ENCODE measurements at places on chromosomes 7 and 10.

- DNase-seq, result no peak
These were observed 23.1 kb downstream of the DNAJB9 start for GRCh38 chr7:108592646-108593201.

GRCh38 chr10:102869258-102870198 lies at the start of gene AS3MT:
Gene AS3MT, plus strand, starts transcription at chr10:102869470. Its CDS starts 123 bp downstream, at chr10:102869593.
- peak; percentile 19 for DNase-seq

- DNase-seq, result no peak
These were observed 114.6 kb downstream of the PRKCQ start for GRCh38 chr10:6465437-6465836.

DNA sequence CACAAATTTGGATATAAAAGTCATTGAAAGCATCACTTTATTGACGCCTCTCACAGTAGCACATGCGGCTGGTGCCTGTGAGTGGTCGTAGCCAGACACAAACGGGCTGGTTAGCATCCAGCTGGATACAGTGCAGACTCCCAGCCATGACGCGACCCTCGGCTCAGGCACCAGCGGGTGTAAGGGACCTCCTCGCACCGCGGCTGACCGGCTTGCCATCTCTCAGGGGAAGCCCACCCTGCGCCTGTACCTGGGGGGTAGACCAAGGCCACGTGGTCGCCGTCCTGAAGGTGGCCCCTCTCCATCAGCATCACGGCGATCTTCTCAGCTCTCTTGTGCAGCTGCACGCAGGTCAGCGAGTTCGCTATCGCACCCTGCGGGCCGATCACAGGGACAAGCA lies 213.8 kb downstream of the ZMYND11 start:
- DNase-seq, result no peak

DNA sequence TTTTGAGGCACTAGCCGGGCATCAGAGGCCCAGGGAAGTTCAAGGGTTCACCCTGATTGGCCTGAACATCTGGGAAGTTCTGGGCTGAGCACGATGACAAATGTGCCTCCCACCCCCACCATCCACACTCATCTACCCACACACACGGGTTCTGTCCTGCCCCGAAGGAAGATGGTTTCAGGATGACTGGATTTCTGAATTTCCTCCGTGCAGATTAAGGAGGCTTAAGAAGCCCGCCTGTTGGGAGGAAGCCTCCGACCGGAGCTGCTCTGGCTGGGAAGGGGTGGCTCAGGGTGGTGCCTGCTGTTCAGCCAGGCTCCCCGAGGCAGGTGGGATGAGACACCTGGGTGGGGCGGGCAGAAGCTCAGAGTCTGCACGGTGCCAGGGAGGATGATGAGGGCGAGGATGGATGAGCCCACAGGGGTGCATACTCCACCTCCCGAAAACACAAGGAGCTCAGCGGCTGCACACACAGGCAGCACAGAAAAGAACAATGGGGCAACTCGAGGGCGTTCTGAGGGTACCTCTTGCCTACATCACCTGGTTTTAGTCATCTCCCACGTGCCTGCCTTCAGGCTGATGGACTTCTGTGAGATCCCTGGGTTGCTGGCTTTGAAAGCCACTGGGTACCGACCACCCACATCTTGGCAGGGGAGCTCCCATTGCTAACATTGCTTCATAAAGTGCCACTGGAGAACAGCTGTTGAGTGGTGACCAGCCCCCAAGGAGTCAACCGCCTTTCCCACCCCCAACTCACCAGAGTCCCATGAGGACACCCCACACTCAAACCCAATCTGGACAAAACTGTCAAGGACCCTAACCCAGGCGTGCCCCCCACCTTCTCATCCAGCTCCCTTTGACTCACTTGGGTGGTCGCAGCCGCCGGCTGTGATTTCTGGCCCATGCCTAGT lies 41.2 kb downstream of the CALML3 start:
- DNase-seq, result no peak

- DNase-seq, result peak; percentile 62
These were observed 92.9 kb downstream of the CPED1 start for GRCh38 chr7:121081327-121081936.

DNA sequence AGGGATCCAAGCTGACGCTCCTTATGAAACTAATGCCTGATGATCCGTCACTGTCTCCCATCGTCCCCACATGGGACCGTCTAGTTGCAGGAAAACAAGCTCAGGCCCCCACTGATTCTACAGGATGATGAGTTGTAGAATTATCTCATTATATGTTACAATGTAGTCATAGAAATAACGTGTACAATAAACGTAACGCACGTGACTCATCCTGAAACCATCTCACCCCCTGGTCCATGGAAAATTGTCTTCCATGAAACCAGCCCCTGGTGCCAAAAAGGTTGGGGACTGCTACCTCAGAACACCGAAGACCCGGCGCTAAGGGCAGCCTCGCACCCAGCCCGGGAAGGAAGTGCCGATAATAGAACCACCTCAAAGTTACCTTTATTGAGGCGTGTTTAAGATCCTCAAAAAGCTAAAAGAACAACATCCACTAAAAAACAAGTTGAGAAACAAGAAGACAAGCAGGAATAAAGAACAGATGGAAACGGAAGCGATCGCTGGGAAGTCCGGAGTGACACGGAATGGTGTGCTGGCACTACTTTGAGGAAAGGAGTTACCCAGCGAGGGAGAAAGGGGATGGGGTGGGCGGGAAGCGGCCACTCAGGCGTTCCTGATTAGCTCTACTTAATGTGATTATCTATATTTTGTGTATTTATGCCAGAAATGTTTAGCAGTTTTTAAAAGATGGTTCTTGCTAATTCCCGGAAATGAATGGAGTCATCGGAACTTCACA lies 50.1 kb upstream of the PRKAR1B start:
- no peak for DNase-seq

DNA sequence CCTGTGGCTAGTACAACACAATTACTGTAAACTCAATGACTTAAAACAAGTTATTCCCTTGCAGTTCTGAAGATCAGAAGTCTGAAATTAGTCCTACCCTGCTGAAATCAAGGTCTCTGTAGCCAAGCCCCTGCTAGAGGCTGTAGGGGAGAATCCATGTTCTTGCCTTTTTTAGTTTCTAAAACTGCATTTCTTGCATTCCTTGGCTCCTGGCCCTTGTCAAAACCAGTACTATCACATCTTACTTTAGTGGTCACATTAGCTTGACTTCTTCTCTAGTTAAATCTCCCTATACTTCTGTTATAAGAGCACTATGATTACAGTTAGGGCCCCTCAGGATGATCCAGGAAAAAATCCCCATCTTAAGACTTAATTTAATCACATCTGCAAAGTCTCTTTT lies 567.0 kb downstream of the GFRA1 start:
- no peak for DNase-seq

DNA sequence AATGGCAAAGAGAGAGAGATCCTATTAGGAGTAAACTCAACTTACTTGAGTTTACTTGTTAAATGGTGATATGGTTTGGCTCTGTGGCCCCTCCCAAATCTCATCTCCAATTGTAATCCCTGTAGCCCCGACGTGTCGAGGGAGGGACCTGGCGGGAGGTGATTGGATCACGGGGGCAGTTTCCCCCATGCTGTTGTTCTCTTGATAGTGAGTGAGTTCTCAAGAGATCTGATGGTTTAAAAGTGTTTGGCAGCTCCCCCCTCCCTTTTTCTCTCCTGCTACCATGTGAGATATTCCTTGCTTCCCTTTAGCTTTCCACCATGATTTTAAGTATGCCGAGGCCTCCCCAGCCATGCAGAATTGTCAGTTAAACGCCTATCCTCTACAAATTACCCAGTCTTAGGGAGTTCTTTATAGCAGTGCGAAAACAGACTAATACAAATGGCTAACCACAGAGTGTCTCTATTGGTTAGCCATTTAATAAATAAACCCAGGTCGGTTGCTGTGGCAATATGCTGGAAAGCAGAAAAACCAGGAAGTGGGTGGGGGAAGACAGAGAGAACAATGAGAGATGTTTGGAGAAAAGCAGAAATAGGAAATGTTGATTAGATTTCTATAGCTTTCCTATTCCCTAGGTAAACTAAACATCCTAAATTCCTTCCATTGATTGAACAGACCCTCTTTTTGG lies 3.0 kb upstream of the STMP1 start:
- no peak for DNase-seq

Data from B cell (primary cell).